ENCODE measurements at places on chromosomes 12 and 14.
A peak's percentile ranks its signal among the peaks of the same experiment; 100 is the strongest.

DNA sequence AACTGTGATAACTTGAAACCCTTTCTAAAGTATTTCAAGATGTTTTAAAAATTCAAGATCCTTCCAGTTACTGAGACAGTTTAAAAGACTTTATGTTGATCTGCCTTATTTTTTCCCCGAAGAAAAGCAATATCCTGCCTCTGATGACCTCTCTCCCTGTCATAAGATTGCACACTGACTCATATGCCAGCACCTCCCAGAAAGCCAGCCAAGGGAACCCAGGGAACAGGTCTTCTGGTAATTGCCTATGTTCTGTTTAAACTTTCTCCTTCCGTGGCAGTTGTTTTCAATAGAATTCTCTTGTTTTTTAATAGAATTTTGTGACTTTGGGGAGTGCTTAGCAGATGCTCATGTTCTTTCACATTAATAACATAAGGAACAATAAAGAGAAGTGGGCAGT is 300.2 kb upstream of the PRKD1 start:
- no peak for DNase-seq

GRCh38 chr14:54788701-54789100 is 113.9 kb downstream of the GCH1 start:
- no peak for DNase-seq

DNA sequence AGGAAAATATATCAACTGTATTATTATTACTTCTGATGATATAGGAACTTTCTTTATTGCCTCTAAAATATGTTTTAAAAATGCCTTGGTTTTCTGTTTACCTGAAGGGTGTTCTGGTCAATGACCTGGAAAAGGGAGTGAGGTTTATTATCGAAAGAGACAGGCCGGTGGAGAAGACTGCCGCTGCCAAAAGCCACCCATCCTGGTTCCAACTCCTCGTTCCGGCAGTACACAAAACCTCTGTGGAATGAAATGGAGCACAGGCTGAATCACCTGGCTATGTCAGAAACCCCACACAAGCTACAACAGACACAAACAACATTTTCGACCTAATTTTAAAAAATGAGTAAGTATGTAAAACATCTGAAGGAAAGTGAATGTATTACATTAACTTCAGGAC is 73.6 kb downstream of the HECTD4 start:
- no peak for DNase-seq

GRCh38 chr14:88185843-88186242 is 137.2 kb downstream of the KCNK10 start:
- DNase-seq = no peak

- DNase-seq = no peak
Observed at GRCh38 chr14:94058674-94059138, 22.3 kb downstream of the DDX24 start.

DNA sequence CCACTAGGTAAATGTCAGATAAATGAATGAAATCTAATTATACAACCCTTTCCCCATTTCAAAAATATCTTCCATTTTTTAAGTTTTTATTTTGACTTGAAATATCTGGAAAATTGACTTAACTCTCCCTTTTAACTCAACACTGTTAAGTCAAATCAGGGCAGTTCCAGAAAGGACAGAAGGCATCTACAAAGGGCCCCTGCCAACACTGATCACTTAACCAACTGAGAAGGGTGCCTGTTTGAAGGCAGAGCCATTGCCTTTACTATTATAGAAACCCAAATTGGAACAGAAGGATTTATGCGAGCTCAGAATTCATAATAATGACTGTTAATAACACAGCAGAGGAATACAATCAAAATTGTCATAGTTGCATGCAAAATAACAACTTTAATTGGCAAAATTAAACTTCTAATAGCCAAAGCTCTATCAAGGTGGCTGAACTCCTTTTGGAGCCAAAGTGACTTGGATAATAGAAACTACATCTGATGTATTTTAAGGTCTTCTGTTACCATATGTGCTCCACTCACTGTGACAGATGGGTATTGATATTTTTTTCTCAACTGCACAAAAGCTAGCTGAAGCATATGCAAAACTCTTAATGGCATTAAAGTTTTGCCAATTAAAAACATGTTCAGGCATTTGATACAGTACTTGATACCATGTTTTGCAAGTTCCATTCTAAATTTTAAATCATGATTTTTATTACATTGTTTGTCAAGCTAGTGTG is 383.8 kb downstream of the NOVA1 start:
- DNase-seq = no peak

GRCh38 chr12:49838973-49839633 is 3.8 kb downstream of the BCDIN3D start:
- peak; percentile 25 for DNase-seq

GRCh38 chr14:37559386-37559785 is 35.7 kb downstream of the FOXA1 start:
- no peak for DNase-seq

DNA sequence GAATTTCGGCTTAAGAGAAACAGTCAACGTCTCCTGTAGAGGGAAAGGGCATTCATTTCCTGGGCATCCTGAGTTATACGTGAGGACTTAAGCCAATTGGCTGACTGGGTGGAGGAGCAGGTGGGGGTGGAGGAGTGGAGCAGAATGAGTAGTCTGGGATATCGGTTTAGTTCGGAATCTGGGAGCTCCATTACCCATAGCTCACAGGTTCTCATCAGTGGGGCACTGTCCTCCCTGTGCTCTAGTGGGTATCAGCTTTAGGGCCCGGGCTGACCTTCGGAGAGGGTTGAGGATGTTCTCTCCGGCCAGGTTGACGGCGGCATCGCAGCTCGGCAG is 704 bp downstream of the SDR39U1 start:
- no peak for DNase-seq

DNA sequence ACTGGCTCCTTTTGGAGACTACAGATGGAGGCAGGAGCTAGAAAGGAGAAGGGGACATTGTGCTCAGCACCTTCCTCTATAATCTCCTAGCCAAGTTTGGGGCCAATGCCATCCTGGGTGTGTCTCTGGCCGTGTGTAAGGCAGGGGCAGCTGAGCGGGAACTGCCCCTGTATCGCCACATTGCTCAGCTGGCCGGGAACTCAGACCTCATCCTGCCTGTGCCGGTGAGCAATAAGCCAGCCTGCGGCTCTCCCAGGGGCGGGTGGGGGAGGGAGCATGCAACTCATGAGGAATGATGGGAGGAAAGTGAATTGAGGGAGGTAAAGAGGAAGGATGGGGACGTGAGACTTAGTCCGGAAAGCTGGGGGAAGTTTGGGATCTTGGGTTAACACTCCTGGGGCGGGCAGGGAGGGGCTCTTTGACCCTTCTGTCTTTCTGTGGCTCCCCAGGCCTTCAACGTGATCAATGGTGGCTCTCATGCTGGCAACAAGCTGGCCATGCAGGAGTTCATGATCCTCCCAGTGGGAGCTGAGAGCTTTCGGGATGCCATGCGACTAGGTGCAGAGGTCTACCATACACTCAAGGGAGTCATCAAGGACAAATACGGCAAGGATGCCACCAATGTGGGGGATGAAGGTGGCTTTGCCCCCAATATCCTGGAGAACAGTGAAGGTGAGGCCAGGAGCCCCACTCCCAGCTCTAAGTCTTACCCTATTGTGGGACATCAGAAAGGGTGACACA is 3.3 kb downstream of the ENO2 start:
- no peak for DNase-seq

- DNase-seq = no peak
Observed at GRCh38 chr12:106722837-106723236, 51.6 kb upstream of the RIC8B start.

GRCh38 chr12:2453076-2453760 is 341.6 kb upstream of the FKBP4 start:
- DNase-seq = no peak

- DNase-seq = no peak
Observed at GRCh38 chr12:96749999-96750398, 157.1 kb upstream of the NEDD1 start.

DNA sequence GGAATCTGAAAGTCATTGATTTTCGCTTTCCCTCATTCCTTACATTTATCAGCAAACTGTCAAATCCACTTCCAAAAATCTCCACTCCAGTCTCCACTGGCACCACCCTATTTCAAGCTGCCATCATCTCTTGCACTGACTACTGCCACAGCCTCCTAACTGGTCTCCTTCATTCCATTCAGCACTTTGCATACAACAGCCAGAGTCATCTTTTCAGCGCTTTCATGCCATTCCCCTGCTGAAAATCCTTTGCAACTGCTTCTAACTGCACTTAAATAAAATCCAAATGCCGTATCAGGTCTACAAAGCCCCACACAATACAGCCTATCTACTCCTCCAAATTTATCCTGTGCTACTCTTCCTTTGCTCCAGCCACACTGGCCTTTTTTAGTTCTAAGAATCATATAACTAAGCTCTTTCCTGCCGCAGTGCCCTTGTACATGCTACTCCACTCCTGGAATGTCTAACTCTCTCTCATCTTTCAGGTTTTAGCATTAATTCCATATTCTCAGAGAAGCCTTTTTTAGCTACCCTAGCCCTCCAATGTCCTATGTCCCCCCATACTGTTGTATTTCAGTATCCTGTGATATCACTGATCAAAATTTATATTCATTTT is 21.6 kb downstream of the FERMT2 start:
- no peak for DNase-seq

DNA sequence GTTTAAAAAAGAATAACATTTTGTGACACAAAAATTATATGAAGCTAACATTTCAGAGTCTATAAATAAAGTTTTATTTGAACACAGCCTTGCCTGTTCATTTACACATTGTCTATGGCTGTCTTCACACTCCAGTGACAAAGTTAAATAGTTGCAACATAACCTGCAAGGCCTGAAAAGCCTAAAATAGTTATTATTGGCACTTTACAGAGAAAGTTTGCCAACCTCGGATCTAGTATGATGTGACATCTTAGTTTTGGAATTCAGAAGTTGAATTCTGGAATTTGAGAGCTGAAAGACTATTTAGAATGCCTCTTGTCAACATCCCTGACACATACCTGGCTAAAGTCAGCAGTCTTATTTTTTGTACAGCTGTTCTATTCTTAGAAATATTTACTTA is 68.3 kb downstream of the DYRK2 start:
- no peak for DNase-seq

DNA sequence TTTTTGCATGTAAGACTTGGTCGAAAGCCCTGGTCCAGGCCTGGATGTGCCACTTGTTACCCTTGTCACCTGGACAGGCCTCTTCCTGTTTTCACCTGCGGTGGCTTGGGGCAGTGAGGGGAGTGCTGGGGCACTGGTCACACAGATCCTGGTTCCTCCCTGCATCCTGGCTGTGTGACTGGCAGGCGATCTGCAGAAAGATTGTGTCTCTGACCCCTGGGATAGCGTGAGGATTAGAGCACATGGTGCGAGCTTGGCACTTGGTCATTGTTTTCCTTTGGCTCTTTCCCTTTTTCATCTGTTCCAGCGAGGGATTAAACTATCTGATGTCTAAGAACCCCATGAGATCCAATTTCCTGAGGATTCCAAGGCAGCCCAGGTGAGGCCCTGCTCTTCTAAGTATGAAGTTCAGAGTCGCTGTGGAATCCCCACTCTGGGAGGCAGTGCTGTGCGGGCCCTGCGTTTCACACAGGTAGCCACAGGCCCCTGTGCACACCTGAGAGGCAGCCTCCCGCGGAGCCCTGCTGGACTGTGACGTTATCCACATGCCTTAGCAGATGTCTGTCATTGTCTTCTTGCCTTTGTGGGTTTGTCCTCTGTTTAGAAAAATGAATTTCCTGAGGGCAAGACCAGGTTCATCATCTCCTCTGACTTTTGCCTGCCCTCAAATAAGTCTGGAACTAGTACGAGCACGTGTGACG is 288.4 kb downstream of the CACNA1C start:
- DNase-seq = no peak

DNA sequence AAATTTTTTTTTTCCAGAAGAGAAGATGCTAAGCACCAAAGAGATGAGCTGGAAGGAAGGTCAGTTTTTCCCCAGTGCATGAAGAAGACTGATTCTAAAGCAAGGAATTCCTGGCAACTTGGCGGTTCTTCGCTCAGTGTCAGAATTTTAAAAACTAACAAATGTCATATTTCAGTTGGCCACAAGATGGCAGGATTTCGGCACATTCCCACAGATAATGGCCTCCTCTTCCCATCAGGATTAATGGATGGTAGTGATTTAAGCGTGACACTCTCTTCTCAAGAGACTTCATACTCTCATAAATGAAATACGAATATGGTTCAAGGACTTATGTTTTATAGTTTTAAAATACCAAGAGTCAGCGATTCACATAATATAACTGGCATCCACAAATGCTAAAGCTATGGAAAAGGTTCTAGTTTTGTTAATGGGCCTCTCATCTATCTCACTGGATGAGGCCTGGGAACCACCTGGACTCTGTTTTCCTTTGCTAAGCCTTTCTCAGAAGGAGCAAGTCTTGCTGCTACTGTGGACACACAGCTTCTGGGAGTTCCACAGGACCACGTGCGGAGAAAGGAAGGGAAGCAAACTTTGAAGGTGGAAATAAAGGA is 46.1 kb upstream of the PTPRO start:
- DNase-seq = no peak

GRCh38 chr14:65346895-65347294 is 65.6 kb upstream of the FUT8 start:
- no peak for DNase-seq

GRCh38 chr14:52013984-52014600 is 24.7 kb downstream of the RTRAF start:
- DNase-seq = no peak

DNA sequence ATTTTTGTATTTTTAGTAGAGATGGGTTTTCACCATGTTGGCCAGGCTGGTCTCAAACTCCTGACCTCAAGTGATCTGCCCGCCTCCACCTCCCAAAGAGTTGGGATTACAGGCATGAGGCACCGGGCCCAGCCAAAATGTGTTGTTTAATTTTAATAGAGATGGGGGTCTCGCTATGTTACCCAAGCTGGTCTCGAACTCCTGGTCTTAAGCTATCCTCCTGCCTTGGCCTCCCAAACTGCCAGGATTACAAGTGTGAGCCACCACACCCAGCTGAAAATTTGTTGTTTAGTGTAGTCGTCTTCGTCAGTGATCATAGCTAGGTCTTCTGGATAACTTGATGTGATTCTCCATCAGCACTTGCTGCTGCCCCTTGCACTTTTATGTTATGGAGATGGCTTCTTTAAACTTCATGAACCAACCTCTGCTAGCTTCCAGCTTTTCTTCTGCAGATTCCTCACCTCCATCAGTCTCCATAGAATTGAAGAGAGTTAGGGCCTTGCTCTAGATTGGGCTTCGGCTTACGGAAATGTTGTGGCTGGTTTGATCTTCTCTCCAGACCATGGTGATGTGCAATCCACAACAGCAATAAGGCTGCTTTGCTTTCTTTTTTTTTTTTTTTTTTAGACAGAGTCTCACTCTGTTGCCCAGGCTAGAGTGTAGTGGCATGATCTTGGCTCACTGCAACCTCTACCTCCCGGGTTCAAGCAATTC is 13.0 kb downstream of the ISCU start:
- no peak for DNase-seq

DNA sequence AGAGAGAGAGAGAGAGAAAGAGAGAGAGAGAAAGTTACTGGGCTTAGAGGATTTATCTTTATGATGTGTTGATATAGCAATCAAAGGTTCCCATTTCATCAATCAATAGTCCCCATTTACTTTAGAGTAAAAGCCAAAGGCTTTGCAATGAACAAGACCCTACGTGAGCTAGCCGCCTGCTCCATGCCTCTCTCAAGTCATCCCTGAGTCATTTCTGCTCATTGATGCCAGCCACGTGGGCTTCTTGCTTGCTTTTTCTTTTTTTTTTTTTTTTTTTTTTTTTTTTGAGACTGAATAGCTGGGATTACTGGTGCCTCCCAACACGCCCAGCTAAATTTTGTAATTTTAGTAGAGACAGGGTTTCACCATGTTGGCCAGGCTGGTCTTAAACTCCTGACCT is 70.9 kb downstream of the GPR135 start:
- DNase-seq = no peak

GRCh38 chr14:62882967-62883366 is 162.3 kb downstream of the KCNH5 start:
- no peak for DNase-seq

Data from NCI-H2107 (cell line).